Activated CD4-positive, alpha-beta T cell treated with anti-CD3 and anti-CD28 coated beads, Interleukin-2, amount 50 U/mL, for 24 hours (primary cell): ENCODE measurements at places on chromosomes 2 and 18.

DNA sequence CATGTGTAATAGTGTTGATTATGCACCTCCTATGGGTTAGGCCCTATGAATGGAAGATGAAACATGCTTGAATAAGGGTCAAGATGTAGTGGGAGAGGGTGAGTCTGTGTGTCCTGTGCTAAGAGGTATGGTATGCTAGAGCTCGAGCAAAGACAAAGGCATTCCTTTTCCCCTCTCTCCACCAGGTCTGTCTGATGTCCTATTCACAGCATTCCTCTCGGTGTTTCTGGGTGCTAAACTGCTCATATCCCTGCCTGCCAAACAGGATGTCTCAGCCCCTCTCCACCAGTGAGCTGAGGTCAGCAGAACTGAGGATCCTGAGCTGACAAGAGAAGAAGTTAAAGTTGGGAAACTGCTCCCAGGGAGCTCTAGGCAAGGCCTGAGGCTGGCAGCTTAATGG lies 344.9 kb downstream of the TSN start:
- no peak for DNase-seq

- DNase-seq: no peak
These were observed 98.3 kb upstream of the ZBTB14 start for GRCh38 chr18:5393779-5394178.

DNA sequence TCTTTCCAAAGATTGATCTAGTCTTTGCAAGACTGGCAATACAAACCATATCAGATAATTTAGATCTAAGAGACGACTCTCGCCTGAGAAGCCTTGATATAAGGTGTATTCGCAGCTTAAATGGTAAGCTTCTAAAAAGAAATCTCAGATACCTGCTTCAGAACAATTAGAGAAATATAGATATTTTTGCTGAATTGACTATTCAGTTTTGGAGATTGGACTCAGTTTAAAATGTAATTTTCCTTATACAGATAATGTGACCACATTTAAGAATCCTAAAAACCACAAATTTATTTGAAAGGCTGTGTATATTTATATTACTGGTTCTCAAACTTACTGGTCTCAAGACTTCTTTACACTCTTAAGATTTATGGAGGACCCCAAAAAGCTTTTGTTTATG lies 15.4 kb downstream of the PAPOLG start:
- no peak for DNase-seq

DNA sequence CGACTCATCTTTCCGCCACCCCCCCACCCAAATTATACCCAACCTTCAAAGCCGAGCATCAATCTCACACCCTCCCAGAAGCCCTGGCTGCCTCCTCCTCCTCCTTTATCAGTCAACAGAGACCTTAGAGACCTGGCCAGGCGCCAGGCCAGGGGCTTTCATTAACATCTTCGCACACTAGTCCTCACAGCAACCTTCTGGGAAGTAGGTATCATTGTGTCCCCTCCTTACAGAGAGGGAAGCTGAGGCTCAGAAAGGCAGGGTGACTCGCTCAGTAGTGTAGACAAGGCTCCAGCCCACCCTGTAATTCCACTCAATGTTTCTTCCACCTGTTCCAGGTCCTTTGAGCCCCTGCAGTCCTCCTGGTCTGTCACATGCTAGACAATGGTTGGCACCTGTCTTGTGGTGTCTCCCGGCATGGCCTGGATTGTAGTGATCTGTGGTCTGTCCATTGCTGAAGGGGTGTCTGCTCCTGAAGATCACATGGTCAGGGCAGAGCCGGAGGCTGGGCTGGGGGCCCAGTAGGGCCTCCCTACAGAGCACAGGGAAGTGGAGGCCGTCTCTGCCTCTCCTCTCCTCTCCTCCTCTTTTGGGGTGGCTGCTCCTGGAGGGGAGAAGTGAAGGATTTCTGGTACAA lies 36.0 kb downstream of the KLHL29 start:
- DNase-seq: no peak

- DNase-seq: no peak
These were observed 24.3 kb downstream of the RNU4ATAC start for GRCh38 chr2:121555008-121555407.

DNA sequence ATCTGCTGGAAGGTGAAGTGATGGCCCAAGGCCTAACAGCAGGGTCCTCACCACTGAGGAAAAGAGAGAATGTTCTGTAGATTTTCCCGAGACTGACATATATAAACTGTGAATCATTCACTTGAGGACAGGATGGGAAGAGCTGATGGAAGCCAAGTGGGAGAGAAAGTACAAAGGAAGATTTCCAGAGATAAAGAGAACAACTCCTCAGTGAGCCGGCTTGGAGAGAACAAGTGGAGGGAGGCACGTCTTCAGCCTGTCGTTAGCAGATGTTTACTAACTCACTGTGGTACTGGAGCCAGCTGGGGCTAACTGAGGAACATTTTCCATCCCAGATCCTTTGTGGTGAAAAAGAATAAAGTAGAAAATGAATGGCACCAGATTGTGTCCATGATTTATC lies 552.9 kb upstream of the TNP1 start:
- DNase-seq: no peak

- DNase-seq: no peak
These were observed 199.9 kb upstream of the FN1 start for GRCh38 chr2:215635788-215636139.

DNA sequence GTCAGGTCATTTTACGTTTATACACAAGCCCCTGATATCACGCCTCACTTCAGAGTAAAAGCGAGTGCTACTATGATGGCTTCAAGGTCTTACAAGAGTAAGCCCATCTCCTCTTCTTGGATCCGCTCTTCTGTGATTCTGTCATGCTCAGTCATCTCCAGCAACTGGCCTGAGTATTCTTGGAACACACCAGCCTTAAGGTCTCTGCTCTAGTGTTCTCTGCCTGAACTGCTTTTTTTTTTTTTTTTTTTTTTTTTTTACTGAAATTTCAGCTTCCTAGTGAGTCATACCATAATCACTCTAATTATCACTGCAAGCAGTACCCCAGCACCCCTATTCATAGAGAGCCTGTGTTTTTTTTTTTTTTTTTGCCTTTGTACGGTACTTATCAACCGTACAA lies 1228.9 kb downstream of the CNTNAP5 start:
- DNase-seq: no peak

DNA sequence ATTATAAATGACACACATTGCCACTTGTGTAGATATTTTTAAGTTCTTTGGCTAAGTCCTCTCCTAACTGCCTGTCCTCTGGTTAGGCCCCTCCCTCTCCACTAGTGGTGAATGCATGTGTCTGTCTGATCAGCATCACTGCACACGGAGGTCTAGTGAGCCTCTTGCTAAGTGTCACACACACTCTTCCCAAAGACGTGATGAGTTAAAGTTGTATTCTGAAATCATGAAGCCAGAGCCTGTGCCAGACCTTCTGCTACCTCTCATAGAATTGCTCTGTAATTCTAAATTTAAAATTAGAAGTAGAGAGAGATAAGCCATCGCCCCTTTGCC lies 41.3 kb downstream of the RALB start:
- no peak for DNase-seq

GRCh38 chr2:111632661-111633060 lies 251.3 kb downstream of the ANAPC1 start:
- no peak for DNase-seq

GRCh38 chr18:39602131-39602530 lies 2036.5 kb upstream of the CELF4 start:
- DNase-seq: no peak

- DNase-seq: no peak
These were observed 38.7 kb upstream of the UXS1 start for GRCh38 chr2:106232638-106233349.

GRCh38 chr2:216517447-216518225 lies 19.0 kb downstream of the RPL37A start:
- no peak for DNase-seq

DNA sequence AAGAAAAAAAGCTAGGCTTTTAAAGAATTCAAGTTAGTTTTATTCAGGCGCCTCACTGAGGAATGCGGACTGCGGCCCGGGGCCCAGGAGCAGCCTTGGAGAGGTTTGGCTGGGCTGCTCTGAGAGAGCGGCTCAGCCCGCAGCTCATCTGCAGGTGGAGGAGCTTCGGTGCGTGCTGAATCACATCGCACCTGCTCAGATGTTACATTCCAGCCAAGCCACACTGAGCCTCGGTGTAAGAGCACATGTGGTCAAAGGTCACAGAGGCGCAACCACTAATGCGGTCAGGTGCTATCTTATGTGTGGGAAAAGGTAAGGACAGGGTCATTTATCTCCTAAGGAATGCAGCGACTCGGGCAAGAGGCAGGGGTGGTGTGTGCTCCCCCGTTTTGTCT lies 17.1 kb upstream of the CNDP1 start:
- no peak for DNase-seq

DNA sequence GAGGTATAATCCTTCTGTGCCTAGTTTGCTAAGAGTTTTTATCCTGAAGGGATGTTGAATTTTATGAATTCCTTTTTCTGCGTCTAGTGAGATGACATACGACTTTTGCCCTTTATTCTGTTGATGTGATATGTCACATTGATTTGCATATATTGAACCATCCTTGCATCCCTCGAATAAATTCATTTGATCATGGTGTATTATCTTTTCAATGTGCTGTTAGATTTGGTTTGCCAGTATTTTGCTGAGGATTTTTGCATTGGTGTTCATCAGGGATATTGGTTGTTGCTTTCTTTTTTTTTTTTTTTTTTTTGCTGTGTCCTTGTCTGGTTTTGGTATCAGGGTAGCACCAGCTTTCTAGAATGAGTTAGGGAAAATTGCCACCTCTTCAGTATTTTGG lies 9.1 kb downstream of the GCC2 start:
- DNase-seq: no peak

DNA sequence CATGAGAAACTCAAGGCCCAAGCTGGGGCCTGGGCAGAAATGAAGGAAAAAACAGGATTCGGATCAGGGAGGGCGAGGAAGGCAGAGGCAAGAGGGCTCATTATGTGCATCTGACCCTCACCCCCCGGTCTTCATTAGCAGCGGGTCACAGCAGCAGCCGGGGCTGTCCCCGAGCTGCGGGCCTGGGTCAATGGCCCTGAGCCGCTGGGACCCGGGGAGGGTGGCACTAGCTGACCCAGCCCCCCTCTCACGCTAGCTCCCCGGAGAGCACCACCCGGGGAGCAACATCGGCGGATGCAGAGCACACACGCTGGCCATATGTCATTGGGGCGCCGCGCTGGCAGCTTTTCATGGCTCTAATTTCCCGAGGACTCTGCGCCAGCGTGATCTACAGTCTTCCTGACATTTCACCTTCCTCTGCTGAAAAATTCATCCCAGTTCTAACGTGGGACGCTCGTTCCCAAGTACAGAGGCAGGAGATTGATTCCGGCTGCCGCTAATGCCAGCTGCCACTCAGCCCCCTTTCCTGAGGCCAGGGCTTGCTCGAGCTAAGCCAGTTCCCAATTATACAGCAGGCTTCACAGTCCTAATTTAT lies 63.7 kb downstream of the EIPR1 start:
- DNase-seq: no peak

- no peak for DNase-seq
These were observed 403.2 kb upstream of the MYT1L start for GRCh38 chr2:2734308-2734707.

- DNase-seq: no peak
These were observed 250.0 kb downstream of the CD226 start for GRCh38 chr18:69697689-69698088.

GRCh38 chr18:59387687-59388565 lies 28.9 kb upstream of the LMAN1 start:
- DNase-seq: no peak

- DNase-seq: no peak
These were observed 127.4 kb downstream of the ARHGEF4 start for GRCh38 chr2:130963849-130964793.

DNA sequence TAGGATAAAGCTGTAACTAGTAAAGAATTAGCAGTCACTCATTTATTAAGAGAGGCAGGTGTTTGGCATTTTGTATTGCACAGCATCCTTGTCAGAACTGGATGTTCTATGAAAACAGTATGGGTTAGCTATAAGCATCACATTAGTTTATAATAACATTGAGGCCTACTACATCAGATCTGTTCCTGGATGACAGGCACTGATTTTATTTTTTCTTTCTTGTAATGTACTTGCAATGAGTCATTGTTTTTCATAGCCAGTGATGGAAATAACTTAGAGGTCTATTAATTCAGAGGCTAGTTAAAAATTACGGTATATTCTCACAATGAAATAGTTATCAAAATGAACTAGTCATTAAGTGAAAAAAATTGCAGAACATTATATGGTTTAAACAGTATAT lies 13.0 kb upstream of the RMDN2 start:
- no peak for DNase-seq

DNA sequence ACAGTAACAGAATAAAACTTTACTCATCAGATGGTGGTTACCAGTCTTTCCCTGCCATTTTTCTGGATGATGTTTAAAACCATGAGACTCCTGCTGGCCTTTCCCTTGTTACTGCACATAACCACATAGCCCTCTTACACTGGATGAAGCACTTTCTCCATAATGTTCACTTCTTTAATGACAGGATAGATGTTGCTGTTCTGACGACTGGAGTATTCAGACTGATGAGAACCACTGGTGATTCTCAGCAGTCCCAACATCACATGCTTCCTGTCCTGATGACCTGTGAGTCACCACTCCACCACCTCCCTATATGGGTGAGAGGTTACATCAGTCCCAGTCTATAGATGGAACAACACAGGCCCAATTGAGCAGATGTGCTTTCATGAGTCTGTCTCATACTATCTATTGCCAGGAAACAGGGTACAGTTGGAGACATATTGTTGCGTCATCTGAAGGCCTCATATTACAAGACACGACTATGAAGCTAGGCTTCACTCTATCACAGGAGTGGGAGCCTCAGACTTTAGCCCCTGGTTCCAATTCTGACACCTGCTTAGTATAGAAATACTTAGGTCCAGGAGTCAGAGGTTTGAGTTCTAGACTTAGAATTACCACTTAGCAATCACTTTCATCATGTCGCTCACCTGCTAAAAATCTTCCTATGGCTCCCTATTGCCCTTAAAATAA lies 145.7 kb upstream of the KLF7 start:
- no peak for DNase-seq

DNA sequence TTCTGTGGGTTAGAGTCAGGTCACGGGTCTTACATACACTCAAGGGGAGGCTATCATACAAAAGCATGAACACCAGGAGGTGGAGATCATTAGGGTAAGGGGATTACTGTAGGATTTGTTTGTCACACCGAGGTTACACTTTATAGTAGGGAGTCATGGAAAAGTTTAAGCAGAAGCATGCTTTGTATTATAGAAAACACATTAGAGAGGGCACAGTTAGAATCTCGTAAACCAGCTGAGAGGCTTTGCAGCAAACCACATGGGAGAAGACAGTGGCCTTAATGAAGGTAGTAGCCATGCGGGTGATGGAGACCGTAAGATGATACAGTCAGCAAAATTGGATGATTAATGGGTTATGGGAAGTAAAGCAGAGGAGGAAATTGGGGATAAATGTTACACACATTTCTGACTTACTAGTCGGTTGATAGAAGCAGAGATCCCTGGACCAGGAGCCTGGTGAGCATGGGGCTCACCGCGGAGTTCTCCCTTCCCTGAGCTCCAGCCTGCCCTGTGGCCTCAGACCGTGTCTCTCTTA lies 75.6 kb downstream of the MAPRE2 start:
- no peak for DNase-seq

- no peak for DNase-seq
These were observed 102.2 kb downstream of the DLGAP1 start for GRCh38 chr18:4352746-4353551.

- no peak for DNase-seq
These were observed 32.3 kb downstream of the KLHL29 start for GRCh38 chr2:23417310-23417709.
